Right renal cortex interstitium (tissue), 3 donors: ENCODE measurements at places on chromosomes 11 and 22. TPM values are rescaled to one million over a fixed set of nuclear protein-coding genes. Genes with fewer than 3 reads are reported as not detected.

DNA sequence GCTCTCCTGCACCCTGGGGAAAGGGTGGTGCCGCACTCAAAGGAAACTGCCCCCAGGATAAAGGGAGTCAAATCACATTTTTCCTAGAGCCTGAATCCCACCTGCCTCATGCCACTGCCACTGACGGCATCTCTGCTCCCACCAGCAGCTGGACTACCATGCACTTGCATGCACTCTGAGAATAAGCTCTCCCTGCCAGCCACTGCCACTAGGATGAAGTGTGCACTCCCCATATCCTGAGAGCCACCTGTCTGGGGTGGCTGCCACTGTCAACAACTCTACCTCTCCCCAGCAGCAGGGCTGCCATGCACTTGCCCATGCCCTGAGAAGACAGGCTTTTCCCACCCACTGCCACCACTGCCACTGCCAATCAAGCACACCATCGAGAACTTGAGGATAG lies 31.6 kb downstream of the MRGPRX4 start:
- no peak for DNase-seq

GRCh38 chr11:120391854-120392253 lies 55.6 kb downstream of the ARHGEF12 start:
- DNase-seq: no peak

- no peak for DNase-seq
These were observed 28.1 kb upstream of the GNAZ start for GRCh38 chr22:23042179-23042578.

- DNase-seq: no peak
These were observed 816.4 kb upstream of the ANO3 start for GRCh38 chr11:25515576-25515975.

PRR14L gene
- 25.4 TPM for polyA plus RNA-seq

GRCh38 chr22:46662226-46662625 lies 42.0 kb downstream of the GRAMD4 start:
- no peak for DNase-seq

DNA sequence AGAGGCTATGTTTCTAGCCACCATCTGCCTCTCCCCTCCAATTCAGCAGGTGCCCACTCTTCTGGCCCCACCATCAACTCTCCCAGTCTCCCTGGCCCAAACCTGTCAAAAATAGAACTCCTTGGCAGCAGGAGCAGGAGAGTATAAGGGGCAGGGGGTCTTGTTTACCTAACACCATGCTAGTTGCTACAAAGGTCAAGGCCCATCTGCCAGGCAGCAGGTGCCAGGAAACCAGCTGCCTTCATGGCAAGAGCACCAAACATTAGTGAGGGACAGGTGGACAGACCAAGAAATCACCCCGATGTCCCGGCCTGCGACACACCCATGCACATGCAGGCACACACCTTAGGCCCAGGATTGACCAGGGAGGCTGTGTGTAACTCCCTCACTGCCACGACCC lies 387.9 kb downstream of the BUD13 start:
- DNase-seq: no peak

GRCh38 chr22:26979294-26979693 lies 321.9 kb downstream of the MIAT start:
- no peak for DNase-seq

DNA sequence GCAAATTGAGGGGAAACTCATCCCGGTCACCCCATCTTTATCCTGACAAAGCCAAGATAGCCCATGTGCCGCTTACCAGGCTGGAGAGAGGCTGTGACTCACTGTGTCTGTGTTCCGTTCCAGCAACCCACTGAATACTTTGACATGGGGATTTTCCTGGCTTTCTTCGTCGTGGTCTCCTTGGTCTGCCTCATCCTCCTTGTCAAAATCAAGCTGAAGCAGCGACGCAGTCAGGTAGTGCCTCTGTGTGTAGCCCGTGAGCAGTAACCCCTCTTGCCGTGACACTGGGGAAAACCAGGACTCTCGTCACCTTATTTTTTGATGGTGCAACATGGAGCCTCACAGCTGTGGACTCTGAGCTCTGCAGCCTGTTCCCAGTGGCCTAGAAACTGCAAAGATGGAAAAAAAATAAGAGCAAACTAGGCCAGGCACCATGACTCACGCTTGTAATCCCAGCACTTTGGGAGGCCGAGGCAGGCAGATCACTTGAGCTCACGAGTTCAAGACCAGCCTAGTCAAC lies 16.9 kb downstream of the C22orf31 start:
- no peak for DNase-seq

DDI1 gene
- polyA plus RNA-seq: not detected

DNA sequence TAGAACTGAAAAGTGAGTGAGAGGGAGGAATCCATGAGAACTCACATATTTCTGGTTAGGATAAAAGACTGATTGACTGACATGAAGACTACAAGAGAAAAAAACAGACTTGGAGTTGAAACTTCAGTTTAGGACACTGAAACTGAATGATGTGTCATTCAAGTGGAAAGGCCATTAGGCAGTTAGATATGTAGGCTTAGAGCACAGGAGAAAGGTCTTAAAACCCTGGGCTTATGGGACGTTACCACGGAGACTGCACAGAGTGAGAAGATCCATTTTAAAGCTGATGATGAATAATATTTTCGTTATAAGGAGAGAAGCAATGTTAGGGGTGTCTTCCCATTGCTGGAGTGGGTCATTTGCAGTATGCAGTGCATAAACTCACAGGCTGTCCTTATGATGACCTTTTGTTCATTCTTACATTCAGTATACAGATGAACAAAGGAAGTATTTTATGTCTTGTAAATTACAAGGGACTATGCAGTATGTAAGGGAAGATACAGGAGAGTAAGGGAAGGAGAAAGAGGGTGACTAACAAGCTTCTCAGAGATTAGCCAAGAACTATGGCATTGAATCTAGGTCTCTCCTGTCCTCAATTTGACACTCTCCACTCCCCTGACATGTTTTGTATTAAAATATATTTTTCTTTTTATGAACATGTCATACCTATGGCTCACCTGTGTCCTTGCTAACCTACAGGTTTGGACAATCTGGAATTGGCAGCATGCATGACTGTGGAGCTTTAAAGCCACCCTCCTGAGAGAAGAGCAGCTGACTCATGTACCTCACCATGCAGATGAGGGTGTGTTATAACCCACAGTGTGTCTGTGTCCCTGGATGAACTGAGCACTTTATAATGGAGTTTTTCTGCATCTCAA lies 63.7 kb downstream of the MAML2 start:
- DNase-seq: no peak

DNA sequence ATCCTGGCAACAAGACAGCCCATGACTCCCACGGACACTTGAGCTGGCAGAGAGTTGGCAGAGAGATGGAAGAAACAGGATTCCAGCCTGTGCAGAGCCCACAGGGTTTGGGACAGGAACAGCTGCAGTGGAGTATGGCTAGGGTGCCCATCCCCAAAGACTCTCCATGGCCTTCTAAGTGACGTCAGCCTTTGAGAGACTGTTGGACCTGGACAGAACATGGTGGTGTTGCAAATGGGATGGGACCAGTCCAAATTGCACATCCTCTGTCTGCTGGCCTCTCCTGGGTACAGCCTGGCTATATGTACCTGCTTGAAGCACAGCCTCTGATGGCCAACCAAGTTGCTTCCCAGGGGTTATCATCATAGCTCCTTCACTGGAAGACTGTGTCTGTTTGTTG lies 34.5 kb downstream of the NOX4 start:
- no peak for DNase-seq

- DNase-seq: no peak
These were observed 155.5 kb downstream of the SPON1 start for GRCh38 chr11:14118072-14118471.

DNA sequence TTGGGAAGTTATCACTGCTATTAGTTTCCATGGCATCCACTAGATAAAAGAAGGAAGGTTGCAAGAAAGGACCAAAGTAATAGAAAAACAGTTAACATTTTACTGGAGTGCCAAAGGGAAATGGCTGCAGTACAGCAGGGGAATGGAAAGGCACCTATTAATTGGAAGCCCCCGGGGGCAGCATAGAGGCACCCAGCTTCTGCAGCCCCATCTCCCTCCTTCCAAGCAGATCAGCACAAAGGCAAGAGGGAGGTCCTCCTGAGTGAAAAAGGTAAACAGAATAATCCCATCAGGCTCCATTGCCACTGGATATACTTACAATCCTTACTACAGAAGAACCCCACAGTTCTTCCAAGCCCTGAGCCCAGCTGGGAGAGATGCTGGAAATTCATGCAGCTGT lies 887.1 kb downstream of the DLG2 start:
- DNase-seq: no peak

DNA sequence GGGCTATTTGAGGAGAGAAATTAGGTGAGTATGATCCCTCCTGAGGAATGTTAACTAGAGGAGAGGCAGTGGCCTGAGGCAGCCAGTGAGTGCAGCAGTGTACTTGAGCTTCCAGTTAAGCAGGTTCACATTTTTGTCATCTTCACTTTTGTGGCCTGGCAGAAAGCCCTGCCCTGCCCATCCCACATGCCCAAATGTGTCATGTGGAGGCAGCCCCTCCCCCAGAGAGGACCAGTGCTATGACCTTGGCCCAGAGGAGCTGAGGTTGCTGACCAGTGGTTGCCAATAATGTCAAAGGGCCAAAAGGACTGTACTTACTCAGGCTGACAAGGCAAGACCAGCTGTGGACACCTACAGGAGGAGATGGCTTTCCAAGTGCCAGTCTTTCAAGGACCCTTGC lies 17.6 kb upstream of the GRK2 start:
- no peak for DNase-seq
